Omental fat pad (tissue), 4 donors: ENCODE measurements at places on chromosomes 4 and X. TPM values are rescaled to one million over a fixed set of nuclear protein-coding genes. Genes with fewer than 3 reads are reported as not detected.

Gene XAGE2
- not detected for total RNA-seq

DNA sequence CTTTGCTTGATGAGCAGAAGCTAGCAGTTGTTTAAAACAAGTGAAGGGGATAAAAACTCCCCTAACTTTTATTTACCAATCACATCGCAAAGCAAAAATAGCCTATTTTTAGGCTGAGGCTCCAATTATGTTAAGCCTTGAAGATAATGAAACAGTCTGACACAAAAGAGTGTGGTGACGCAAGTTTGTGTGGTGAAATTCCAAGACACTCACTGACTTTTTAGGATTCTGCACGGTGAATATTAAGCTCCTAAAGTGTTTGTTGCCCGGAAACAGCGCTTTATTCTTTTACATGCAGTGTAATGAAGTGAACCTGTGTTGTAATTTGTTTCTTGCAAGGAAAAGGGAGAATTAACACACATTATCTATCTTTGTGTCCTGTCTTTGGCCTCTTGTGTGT, 74.8 kb downstream of the POLA1 start:
- DNase-seq = no peak

Gene CDX4
- total RNA-seq = not detected

DNA sequence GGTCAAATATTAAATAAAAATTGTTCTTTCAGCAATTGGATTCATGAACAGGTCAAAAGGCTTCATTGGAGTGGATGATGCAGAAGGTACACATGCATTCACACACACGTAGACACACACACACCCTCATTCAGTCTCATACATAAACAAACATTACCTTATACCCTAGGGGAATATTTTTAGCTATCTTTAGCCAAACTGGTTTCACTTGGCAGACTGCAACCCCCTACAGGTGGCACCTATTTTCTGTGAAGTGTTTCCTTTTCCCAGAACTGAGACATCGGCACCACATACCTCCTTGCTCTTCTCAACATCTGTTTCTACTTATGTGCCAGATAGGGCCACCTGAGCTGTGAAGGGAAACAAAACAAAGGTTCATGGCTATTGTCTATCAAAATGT, 18.5 kb upstream of the KDR start:
- no peak for DNase-seq

DNA sequence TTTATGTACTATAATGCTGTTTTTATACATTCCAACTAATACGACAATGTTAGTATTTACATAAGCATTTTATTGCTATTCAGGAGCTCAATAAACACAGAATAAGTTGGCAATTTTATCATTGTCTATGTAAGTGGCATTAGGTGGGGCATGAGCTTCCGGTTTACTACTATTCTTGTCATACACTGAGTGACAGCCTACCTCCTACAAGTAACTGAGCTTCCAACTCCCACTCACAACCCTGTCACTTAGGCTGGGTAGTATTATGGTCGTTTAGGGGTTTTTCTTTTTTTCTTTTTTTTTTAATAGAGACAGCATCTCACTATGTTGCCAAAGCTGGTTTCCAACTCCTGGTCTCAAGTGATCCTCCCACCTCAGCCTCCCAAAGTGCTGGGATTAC, 7.4 kb downstream of the PPID start:
- DNase-seq = no peak

Gene SETD7
- total RNA-seq = 92.7 TPM
